Activated T-helper 1 cell treated with anti-CD3 and anti-CD28 coated beads, Interleukin-2, amount 50 U/mL, for 16 hours (primary cell): ENCODE measurements at places on chromosomes 4 and X.

GRCh38 chrX:73562984-73563737, at the start of gene CHIC1:
Gene CHIC1, plus strand, starts transcription at chrX:73563197. Its CDS starts 88 bp downstream, at chrX:73563285.
- peak; percentile 45 for DNase-seq

DNA sequence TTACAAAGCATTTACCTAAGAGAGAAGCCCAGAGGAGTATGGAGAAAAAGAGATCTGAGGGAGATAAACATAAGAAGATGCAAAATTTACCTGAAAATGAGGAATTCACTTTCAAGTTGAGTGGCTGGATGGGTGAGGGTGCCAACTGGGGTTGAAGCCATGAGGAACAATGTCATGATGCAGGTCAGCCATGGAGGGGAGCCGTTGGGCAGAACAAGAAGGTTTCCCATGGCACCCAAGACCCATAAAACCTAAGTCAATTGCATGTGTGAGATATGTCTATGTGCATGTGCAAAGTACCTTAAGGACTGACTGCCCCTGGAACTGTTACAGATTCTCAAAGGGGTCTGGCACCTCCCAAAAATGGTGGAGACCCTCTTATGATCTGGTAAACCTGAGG, 46.6 kb upstream of the PRRG1 start:
- no peak for DNase-seq

- DNase-seq, result no peak
These were observed 83.8 kb upstream of the MAML3 start for GRCh38 chr4:140237616-140238350.

- no peak for DNase-seq
These were observed 72.4 kb downstream of the NRK start for GRCh38 chrX:105894721-105895120.

DNA sequence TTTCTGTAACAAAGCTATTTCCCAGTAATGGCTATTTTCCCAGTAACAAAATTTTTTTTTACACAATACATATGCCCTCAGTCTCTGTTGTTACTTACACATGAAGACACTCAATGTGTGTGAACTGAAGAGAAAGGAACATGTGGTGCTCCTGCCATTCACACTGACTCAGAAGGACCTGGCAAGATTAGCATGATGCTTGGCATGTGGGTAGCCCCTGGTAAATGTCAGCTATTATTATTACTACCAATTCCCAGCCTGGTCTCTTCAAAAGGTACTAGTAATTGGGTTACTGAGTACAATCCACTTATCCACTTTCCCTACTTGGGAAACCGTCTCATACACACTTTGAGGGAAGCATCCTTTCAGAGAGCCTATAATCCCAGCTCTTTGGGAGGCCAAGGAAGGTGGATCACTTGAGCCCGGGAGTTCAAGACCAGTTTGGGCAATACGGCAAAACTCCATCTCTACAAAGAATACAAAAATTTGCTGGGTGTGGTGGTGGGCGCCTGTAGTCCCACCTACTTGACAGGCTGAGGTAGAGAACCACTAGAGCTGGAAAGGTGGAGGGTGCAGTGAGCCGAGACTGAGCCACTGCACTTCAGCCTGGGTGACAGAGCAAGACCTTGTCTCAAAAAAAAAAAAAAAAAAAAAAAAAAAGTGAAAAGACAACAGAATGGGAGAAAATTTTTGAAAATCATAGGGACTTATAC, 14.6 kb downstream of the RBBP7 start:
- DNase-seq, result no peak

DNA sequence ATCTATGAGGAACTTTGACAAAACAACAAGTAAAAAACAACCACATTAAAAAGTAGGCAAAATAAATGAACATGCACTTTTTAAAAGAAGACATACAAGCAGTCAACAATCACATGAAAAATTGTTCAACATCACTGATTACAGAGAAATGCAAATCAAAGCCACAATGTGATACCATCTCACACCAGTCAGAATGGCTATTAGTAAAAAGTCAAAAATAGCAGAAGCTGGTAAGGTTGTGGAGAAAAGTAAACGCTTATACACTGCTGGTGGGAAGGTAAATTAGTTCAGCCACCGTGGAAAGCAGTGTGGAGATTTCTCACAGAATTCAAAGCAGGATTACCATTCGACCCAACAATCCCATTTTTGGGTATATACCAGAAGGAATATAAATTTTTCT, 17.0 kb upstream of the LNX1 start:
- no peak for DNase-seq

DNA sequence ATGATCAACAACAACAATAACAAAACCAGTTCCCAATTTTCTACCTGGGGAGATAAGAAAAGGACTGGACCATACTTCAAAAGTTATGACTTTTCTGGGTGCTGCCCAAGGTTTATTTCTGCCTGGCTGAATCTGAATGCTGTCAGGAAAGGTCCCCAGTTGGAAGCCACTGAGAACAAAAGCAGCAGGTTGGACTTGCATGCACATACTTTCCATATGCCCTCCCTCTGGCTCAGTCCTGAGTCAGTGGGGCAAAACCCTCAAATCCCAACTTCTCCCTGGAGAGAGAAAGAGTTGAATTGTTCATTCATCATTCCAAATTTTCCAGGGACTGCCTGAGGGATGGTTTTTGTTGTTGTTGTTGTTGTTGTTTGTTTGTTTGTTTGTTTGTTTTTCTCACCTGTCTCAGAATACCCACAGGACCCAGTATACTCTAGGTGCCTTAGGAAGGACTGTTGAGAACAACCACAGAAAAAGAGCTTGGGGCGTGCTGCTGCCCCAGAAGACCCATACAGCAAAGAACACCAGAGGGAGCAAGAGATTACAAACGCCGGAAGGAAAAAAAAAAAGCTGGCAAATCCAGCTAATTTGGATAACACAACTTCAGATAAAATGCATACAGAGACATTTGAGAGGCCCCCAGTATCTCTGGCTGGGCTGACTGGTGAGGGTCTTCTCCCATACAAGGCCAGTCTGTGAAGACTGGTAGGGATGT, 138.9 kb upstream of the INPP4B start:
- no peak for DNase-seq

- no peak for DNase-seq
These were observed 74.6 kb upstream of the SH3RF1 start for GRCh38 chr4:169345316-169345721.

DNA sequence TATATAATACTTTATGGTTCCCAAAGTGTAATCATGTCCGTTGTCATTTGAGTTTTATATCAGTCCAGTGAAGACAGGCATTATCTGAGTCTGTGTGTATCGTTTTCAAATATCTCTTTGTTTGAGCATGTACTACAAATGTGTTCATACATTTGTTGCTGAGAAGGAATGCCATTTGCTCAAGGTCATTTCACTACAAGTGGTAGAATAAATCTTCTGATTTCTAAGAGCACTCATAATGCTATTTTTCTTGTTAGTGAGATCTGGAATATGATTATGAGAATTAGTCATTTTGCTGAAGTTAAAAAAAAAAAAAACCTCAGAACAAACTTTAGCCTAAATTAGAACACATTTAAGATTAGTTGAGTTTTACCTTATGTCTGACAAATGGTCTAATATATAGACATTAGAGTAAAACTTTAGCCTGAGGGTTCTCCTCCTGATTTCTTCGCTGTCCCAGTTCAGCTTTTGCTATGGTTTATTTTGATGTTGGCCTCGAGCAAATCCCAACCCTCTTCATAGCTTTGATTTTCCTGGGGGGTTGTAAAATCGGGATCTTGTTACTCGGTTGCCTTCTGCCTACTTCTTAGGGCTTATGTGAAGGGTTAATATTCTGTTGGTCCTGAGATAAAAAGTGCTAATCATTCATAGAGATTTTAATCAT, 87.1 kb downstream of the TMEM131L start:
- no peak for DNase-seq

GRCh38 chr4:4555916-4556315, 14.1 kb upstream of the STX18 start:
- DNase-seq, result no peak

GRCh38 chr4:2923141-2923551, 40.1 kb downstream of the NOP14 start:
- no peak for DNase-seq

GRCh38 chr4:114875630-114876029, 237.8 kb downstream of the NDST4 start:
- no peak for DNase-seq

GRCh38 chr4:151991001-151991883, 230.4 kb upstream of the GATB start:
- DNase-seq, result no peak

DNA sequence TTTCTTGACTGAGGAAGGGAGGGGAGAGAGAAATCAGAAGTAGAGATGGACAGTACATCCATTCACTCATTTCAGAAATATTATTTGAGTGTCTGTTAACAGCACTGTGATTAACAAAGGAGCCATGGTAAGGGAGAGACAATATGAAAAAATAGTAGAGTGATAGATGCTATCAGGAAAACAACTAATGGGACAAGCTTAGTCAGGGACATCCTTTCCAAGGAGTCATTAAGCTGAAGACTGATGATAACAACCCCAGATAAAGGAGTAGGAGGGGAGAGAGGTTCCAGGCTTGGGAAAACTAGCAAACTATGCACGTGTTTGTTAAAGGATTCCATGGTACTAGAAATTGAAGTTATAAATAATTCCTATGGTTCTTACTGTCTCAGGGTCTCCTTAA, 122.2 kb downstream of the CBR4 start:
- no peak for DNase-seq

DNA sequence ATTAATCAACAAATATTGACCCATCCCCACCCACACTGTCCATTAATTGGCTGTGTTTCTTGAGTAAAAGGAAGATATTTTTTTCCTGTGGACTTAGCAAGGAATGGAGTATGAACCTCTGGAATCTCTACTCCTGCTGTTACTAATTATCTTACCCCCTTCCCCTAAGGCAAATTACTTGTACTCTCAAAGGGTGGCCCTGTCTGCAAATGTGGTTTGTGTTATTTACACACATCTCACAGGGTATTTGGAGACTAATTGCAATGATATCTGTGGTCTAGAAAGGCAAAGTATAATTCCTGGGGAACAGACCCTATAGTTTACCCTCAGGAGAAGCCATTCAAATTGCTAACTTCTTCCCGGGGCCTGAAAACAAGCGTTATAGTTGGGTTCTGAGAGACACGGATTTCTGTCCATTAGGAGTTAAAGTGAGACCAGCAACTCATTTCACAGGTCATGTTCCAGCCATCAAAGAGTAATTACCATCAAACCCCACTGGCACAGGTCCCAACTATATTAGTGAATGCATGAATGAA, 133.0 kb upstream of the RASGEF1B start:
- DNase-seq, result no peak

DNA sequence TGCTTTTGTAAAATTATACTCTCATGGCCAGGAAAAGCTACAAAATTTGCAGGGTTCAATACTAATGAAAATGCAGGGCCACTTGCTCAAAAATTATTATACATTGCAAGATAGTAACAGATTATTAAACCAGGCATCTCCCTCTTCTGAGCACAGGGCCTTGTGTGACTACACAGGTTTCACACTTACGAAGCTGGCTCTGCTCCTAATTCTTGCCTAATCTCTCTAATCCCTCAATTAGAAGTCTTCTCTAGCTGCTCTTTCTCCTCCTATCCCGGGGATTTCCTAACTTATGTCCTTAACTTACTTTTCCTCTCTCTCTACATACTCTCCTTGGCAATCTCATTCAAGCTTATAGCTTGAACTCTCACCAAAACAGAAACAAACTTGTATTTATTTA, 168.3 kb downstream of the AREG start:
- no peak for DNase-seq

- no peak for DNase-seq
These were observed 5.4 kb upstream of the NAA15 start for GRCh38 chr4:139295942-139296299.

DNA sequence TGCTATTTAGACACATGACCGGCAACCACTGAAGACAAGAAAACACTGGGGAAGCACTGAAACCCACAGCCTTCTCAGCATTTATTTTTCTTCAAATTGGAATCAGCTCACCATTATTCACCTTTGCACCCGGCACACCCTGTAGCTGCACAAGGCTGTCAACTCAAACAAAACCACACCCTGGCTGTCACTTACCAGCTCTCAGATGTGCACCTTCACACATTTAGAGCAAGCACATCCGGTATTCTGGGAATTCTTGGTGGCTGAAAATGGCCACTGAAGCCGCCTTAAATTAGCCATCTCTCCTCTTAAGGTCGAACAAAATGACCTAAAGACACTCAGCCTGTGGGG, 5.9 kb downstream of the ZFYVE28 start:
- DNase-seq, result no peak

DNA sequence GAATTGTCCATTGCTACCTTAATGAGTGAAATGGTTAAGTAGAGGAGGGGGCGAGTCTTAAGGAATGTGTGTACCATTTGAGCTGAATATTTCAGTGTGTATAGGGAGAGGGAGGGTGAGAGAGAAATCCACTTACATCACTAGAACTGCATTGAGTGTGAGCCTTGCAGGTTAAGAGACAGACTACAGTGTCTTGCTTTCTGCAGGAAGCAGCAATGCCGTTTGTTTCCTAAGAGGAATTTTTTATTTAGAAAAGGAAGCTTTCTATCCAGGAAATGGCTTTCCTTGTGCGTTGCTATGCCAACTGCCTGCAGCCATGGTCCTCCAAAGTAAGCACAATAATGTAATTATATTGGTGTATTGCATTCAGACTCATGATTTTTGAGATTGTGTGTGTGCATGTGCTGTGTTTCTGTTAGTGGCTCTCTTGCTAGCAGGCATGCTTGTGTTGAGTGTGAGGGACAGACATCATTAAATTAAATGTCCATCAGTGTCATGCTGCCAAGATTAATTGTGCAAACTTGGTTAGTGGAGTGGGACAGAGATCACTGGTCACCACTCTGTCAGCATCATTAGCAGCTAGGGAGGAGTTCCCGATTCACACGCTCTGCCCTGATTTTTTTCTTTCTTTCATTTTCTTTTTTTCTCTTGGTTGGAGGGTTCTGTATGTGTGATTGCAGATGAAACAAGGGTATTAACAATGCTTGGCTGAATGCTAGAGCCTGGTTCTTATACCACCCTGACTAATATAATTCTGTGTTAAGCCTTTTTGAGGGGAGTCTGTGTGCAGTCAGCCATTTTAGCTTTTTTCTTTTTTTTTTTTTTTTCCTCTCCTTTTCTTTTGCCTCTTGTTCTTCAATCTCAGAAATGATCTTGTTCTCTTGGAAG, 164.3 kb downstream of the RAPGEF2 start:
- no peak for DNase-seq

DNA sequence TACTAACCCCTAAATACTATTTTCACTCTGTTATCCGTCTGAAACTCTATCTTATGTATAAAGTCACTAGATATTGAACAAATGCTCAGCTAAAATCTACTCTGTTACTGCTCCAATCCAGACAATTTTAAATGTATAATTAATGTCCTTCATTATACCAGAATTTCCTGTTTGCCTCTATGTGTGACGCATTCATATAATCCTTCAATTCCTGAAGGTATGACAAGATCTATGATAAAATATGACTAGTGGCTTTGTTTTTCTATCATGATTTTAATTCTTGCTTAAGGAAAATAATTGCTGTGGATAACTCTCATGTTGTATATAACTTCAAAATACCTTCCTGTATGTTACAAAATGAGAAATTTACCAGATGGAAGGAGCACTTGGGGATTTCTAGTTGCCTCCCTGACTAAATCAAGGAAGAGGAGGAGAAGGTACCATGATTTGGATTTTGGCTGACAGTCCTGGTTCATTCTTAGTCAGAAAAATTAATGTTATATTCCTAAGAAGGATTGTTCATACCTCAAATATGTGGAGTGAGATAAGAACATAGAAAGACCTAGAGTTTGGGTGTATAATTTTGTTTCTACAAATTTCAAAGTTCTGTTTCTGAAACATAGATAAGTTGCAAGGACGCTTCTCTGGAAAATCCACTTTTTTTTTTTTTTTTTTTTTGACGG, 4.9 kb downstream of the CXCL6 start:
- DNase-seq, result no peak

- DNase-seq, result no peak
These were observed 36.8 kb upstream of the REST start for GRCh38 chr4:56870946-56871345.
